ENCODE measurements at places on chromosomes 5 and 9.
A peak's percentile ranks its signal among the peaks of the same experiment; 100 is the strongest.

GRCh38 chr5:157150995-157151394, 8.3 kb upstream of the MED7 start:
- peak; percentile 50 for DNase-seq

DNA sequence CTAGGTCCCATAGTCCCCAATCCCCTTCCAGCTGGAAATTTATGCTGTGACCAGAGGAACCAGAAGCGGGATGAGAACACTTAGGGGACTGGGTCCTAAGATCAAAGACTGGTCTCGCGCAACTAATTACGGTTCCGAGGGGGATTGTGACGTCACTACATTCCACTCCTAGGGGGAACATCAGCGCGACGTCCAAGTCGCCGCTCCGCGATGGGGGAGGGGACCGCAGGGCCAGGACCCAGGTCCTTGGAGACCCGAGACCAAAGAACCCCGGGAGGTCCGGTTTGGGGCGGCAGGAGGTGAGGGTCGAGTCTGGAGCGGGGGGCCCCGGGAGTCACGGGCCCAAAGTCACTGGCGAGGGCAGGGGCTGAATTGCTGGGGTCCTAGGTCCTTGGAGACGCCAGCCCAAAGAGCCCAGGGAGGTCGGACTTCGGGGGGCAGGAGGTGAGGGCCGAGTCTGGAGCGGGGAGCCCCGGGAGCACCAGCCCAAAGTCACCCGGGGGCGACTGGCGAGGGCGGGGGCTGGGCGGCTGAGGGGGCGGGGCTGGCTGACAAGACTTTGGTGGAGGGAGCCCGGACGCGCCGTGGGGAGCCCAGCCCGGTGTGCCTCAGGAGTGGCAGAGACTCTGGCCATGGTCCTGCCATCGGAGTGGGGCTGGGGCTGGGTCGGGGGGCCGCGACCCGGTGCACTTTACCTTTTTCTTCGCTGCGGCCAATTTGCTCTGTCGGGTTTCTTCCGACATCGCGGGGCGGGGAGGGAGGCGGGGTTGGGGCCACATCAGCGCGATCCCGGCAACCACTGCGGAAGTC, at the start of gene GOLGA2:
Gene GOLGA2, minus strand, starts transcription at position 810 of the 810 bp plus-strand sequence. Its CDS starts 31 bp downstream, at position 779.
- no peak for DNase-seq

DNA sequence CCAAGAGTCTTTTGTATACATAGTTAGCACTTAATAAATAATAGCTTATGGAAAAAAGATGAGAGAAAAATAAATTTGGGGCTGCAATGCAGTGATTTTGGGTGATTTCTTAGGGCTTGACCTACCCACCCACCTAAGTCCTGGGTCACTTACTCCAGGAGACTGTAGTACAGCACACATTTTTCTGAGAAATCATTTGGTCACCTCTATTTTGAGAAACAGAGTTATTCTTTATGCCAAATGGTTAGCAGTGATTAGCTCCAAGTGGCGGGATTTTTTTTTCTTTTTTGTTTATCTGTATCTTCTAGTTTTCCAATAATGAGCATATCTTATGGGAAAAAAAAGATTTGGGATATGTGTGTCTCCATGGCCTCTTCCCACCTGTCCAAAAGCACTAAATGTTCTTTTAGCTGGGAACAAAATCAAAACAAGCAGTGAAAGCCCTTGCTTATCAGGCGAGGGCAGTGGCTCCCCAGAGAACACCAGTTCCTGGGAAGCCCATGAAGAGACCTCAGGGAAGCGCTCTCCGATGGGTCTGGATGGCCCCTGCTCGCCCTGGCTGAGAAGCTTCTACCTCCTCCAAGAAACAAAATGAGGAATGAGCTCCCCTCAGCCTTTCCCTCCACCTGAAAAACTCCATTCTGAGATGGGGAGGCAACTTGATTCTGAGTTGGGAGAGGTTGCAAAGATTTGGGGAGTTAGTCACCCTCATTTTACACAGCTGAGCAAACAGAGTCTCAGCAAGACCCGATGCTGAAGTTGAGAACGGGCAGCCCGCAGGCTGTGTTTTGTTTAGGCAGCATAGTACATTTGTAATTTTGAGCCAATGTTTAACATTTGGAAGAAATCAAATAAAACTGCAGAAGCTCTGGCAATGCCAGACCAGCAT, 69.9 kb downstream of the CYFIP2 start:
- DNase-seq, result peak; percentile 13

GRCh38 chr9:16594787-16595186, 275.7 kb downstream of the BNC2 start:
- no peak for DNase-seq

DNA sequence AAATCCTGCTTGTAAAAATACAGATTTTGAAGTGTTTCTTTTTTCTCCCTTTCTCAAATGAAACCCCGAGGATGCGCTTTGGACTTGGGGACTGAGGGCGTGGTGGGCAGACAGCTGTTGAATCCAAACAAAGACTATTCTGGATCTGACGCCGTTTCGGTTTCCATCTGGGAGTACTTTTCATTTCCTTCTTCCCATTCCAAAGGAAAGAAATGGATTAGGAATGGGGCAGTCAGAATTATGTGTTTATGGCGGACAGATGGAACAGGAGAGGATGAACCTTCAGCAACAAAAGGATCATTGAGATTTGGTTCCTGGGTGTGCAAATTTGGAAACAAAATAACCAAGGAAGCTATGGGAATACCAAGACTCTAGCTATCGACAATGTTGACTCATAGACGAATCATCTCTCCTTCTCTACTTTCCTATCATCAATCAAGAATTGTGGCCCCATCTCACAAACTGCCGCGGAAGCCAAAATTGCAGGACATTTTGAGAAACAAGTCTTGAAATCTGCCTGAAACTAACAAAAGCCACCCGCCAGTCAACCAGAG, 300.6 kb downstream of the PARP8 start:
- DNase-seq, result no peak

DNA sequence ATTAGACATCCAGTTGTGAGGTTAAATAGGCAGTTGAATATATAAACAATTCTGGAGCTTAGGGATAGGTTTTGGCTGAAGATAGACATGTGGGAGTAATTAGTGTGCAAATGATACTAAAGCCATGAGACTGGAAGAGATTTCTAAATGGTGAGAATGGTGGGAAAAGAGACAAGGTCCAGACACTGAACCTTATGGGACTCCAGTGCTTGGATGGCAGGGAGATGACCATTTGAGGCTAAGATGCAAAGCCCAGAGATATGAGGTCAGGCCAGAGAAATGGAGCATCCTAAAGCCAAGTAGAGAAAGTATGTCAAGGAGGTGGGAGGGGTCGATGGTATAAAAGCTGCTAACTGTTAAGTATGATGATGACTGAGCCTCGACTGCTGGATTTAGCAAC, 115.6 kb downstream of the SEMA5A start:
- no peak for DNase-seq

DNA sequence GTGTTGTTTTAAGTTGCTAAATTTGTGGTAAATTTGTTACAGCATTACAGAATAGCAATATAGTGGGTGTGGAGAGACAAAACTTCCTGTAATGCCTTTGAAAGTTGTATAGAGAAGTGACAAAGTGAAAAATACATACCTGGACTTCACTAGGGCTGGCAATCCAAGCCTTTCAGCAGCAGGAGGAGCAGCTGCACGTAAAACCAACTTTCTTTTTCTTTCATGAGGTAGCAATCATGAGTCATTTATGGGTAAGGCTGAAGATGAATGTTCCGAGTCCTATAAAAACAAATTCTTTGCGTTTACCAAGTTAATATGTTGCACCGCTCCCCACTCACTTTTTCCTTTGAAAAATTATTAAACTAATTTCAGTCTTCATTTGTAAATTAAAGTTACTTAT, 1138.2 kb downstream of the TAF11L14 start:
- DNase-seq, result peak; percentile 82

- DNase-seq, result peak; percentile 79
These were observed 28.4 kb upstream of the GPR150 start for GRCh38 chr5:95591490-95591901.

- DNase-seq, result no peak
These were observed 95.1 kb downstream of the GPR21 start for GRCh38 chr9:123128591-123128990.

DNA sequence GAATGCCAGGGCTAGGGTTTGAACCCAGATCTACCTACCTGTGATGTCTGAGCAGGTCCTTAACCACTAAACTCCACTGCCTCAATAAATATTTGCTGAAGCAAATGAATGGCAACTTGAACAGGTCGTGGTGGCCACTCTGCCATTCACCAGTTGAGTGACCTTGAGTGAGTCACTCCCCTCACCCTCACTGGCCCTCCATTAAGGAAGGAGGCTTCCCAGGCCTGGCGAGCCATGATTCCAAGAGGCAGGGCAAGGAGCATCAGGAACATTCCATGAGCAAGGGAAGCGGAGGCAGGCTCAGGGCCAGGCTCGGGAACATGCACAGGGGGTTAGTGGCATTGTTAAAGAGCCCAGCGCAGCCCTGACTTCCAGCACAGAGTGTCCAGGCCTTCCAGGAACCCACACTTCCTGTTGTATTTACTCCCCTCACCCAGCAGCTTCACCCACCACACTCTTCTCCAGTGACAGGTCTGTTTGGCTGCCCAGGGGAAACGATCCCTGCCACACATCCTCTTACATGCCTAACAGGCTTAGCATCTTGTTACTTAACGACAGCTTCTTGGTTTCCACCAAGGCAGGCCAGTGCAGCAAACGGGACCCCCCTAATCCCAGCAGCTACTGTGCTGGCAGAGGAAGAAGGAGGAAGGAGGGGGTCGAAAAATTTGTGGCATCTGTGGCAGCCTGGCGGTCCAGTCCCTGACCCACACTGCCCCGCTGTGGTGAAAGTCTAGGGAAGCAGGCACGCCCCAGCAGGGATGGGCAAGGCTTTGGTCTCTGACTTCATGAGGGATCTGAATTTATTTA, 43.7 kb upstream of the TTC1 start:
- DNase-seq, result peak; percentile 63

GRCh38 chr5:75457691-75458090, 53.7 kb downstream of the CERT1 start:
- DNase-seq, result peak; percentile 92

- peak; percentile 48 for DNase-seq
These were observed 173.2 kb downstream of the ALDH1A1 start for GRCh38 chr9:72779614-72780013.

- no peak for DNase-seq
These were observed 52.5 kb upstream of the NCS1 start for GRCh38 chr9:130119519-130120298.

GRCh38 chr5:117801583-117801982, 1186.8 kb downstream of the DTWD2 start:
- DNase-seq, result no peak

DNA sequence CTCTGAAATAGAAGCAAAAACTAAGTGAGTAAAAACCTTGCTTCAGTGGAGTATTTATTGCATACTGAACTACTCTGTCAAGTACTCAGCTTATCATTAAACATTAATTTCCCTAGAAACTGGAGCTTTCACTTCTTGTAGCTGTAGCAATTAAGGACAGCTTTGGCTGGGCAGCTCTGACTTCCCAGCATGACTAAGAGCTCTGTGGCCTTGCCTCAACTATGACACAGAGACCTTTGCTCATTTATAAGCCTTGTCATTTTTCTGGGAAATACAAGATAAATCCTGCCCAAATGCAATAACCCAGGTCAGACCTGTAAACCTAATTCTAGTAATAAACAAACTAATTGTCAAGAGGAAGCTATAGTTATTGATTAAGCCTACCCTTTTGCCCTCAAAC, 65.4 kb upstream of the STK32A start:
- DNase-seq, result peak; percentile 9

DNA sequence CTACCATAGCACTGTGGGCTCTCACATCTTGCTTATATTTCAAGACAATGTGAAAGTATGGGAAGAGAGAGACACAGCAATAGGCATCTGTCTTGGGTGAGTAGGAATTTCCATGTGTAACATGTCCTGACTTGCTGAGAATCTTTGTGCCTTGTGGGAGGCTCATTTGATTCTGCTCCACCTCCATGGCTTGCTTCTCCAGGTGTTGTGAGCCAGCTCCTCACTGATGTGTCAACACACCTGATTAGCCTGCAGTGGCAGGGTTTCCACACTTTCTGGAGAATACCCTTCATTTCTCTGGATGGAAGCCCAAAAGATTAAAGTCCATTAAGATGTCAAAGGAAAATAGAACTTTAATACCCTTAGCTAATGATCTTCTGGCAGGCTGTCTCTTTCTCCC, 613.6 kb downstream of the ZNF608 start:
- peak; percentile 95 for DNase-seq

- no peak for DNase-seq
These were observed 123.2 kb downstream of the TLE1 start for GRCh38 chr9:81566074-81566698.

GRCh38 chr9:6045364-6045763, 29.9 kb upstream of the RANBP6 start:
- DNase-seq, result no peak

DNA sequence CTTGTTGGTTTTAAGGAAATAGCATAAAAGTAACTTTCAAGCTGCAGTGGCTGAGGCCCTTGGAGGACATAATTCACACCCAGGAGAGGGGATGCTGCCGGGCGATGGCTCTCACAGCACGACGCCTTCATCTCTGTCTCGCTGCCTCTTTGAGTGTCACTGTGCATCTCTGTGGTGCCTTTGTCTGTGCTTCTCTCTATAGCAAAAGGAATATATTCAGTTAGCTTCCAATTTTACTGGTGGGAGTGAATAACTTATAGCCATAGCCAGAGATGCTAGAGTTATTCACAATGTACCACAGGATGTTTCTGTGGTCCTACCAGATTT, 276.7 kb downstream of the SYK start:
- no peak for DNase-seq

GRCh38 chr9:15389173-15389572, 33.5 kb upstream of the SNAPC3 start:
- DNase-seq, result peak; percentile 26

GRCh38 chr5:173807181-173807655, 80.9 kb upstream of the CPEB4 start:
- DNase-seq, result no peak

GRCh38 chr9:86926145-86926544, 21.2 kb downstream of the GAS1 start:
- DNase-seq, result no peak

GRCh38 chr9:98018347-98018746, 35.2 kb downstream of the ANP32B start:
- no peak for DNase-seq

GRCh38 chr5:80225934-80226326, 29.9 kb downstream of the SERINC5 start:
- no peak for DNase-seq

DNA sequence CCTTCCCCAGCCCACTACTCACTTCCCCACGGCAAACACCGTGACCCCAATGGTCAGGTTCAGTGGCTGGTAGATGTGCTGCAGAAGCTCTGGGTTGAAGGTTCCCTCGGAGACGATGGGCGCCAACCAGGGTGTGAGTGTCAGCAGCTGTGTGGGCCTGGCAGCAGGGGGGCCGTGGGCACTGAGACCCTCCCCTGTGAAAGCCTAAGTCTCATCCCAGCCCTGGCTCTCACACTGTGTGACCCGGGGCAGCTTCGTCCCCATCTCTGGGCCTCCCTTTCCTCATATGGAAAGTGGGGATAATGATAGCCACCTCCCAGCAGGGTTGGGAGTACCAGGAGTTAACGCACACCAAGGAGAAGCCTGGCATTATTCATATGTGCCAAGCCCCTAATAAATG, 8.6 kb downstream of the GBGT1 start:
- DNase-seq, result no peak
